Purkinje cell (primary cell): ENCODE measurements at places on chromosomes 7 and 10. TPM values are rescaled to one million over a fixed set of nuclear protein-coding genes. Genes with fewer than 3 reads are reported as not detected.

The IL15RA gene
- not detected in 2 replicates for polyA plus RNA-seq

The BMPR1A gene
- polyA plus RNA-seq: 5.7 and 8.5 TPM in 2 replicates

The SEMA3D gene
- 0.20 and 0.98 TPM in 2 replicates for polyA plus RNA-seq

The CLDN4 gene
- polyA plus RNA-seq: not detected in 2 replicates

The ADCY1 gene
- 16.0 and 17.6 TPM in 2 replicates for polyA plus RNA-seq

The SH2D4B gene
- polyA plus RNA-seq: 0.21 TPM in 1 of 2 replicates, not detected in the other

The AGAP3 gene
- polyA plus RNA-seq: 15.5 and 22.0 TPM in 2 replicates
